ENCODE measurements at places on chromosomes 3 and 15.

- DNase-seq: no peak
Measured at GRCh38 chr3:52774901-52775864, 2.2 kb upstream of the ITIH1 start.

- no peak for DNase-seq
Measured at GRCh38 chr3:71541313-71541712, 42.2 kb downstream of the FOXP1 start.

- no peak for DNase-seq
Measured at GRCh38 chr3:64900617-64901521, 213.1 kb upstream of the ADAMTS9 start.

- DNase-seq: no peak
Measured at GRCh38 chr3:4724051-4724629, 231.0 kb downstream of the ITPR1 start.

DNA sequence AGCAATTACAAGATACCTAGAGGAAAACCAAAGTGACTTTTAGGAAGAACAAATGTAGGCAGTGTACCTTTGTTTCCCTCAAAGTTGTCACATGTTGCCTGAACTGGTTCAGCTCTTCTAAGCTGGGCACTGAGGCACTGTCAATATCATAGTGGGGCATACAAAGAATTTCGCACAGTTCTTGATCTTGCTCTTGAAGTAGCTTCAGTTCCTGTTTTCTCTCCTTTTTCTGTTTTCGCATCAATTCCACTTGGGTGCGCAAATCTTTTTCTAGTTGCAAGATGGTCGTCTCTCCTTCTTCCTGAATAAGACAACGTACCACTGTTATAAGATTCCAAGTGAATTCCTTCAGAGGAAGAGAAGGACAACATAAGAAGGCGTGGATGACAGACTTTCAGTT, 12.7 kb downstream of the PRC1 start:
- no peak for DNase-seq

GRCh38 chr15:50145451-50145872, 26.4 kb upstream of the ATP8B4 start:
- DNase-seq: peak; percentile 56

GRCh38 chr3:15964605-15965442, 167.0 kb upstream of the ANKRD28 start:
- DNase-seq: peak; percentile 27

DNA sequence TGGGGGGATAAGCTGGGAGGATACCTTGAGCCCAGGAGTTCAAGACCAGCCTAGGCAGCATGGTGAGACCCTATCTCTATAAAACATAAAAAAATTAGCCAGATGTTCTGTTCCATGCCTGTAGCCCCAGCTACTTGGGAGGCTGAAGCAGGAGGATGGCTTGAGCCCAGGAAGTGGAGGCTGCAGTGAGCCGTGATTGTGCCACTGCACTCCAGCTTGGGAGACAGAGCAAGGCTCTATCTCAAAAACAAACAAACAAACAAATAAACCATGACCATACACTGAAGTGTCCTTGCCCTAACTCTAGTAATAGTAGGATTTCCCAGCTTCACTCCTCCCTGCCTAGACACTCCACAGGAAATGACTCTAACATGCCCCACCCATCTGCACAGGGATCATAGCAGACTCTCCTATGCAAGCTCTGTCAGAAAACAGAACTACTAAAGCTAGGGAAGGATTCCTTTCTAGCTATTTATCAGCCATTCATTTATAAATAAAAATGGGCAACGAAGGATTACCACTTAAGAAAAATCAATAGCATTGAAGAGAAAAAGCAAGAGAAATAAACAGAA, 4.6 kb downstream of the ERICH6 start:
- DNase-seq: no peak

- DNase-seq: no peak
Measured at GRCh38 chr3:168616915-168617314, 521.2 kb upstream of the GOLIM4 start.
